ENCODE measurements at places on chromosomes 7 and 10.
A peak's percentile ranks its signal among the peaks of the same experiment; 100 is the strongest.

GRCh38 chr7:86600506-86601290 lies 43.0 kb upstream of the GRM3 start:
- no peak for DNase-seq

DNA sequence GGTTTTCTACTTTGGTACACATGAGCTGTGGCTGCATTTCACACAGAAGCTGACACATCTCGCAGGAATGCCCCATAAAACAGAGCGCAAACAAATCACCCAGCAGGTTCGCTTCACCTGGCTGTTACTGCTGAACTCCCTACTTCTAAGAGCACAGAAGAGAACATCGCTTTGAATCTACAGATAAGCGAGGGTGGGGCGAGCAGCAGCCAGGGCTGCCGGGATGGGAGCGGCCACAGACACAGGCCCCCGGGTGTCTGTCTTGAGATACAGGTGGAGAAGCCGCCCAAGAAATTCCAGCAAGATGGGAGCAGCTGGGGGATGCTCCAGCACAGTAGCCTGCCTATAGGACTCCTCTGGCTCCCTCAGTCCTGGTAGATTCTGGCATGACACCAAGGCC lies 27.4 kb downstream of the OGDHL start:
- no peak for DNase-seq

- DNase-seq, result no peak
Observed at GRCh38 chr10:79219322-79219957, 127.8 kb upstream of the PPIF start.

GRCh38 chr10:115947104-115947503 lies 325.9 kb downstream of the GFRA1 start:
- peak; percentile 48 for DNase-seq

DNA sequence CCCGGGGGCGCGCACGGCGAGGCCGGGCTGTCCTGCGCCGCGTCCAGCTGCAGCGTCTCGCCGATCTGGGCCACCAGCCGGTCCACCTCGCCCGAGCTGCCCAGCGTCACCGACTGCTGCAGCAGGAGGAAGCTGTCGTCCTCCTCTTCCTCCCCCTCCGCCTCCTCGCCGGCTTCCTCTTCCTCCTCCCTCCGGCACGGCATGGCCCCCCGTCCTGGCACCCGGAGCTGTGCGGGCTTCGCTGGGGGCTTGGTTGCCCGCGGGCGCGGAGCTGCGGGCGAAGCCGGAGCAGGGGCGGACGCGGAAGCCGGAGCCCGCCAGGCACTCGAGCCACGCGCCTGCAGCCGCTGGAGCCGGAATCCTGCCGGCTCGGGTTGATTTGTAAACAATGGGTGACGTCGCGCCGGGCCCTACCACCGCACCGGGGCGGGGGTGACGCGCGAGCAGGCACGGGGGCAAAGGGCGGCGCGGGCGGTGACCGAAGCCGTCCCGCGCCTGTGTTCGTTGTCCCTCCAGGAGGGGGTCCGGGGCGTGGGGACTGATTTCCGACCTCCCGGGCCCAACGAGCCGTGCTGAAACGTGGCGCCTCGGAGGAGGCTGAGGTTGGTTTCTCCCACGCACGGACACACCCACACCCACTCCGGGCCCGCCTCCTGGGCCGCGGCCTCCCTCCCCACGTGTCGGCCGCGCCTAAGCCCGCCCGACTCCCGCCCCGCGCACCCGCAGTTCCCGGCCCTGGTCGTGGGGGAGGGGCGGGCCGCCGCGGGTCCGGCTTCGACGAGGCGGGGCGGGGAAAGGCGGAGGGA lies at the start of gene FRAT2:
Gene FRAT2, minus strand, starts transcription at position 360 of the 806 bp plus-strand sequence. Its CDS starts 157 bp downstream, at position 203.
- DNase-seq, result peak; percentile 49

- DNase-seq, result no peak
Observed at GRCh38 chr10:29191674-29192073, 97.2 kb upstream of the LYZL1 start.

DNA sequence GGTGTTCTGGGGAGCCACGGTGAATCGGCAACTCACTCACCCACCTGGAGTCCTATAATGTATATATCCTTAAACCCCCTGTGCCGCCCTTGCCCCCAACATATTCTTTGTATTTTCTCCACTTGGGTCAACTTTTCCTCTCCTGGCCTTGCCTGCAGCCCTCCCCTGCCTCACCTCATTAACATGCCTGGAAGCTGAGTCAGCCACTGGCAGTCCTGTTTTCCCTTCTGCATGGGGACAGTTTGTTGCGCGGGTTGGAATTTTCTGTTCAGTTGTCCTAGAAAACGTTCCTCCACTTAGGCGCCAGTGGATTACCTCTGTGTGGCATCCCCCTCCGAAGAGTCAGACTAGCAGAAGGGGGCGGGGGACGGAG lies 97.4 kb downstream of the C10orf105 start:
- no peak for DNase-seq

- peak; percentile 38 for DNase-seq
Observed at GRCh38 chr10:79381804-79382221, 34.5 kb downstream of the PPIF start.

- DNase-seq, result no peak
Observed at GRCh38 chr10:113849946-113850345, 3.9 kb downstream of the DCLRE1A start.
